Head of caudate nucleus (tissue), 42 donors: ENCODE measurements at places on chromosomes 2 and 18.

DNA sequence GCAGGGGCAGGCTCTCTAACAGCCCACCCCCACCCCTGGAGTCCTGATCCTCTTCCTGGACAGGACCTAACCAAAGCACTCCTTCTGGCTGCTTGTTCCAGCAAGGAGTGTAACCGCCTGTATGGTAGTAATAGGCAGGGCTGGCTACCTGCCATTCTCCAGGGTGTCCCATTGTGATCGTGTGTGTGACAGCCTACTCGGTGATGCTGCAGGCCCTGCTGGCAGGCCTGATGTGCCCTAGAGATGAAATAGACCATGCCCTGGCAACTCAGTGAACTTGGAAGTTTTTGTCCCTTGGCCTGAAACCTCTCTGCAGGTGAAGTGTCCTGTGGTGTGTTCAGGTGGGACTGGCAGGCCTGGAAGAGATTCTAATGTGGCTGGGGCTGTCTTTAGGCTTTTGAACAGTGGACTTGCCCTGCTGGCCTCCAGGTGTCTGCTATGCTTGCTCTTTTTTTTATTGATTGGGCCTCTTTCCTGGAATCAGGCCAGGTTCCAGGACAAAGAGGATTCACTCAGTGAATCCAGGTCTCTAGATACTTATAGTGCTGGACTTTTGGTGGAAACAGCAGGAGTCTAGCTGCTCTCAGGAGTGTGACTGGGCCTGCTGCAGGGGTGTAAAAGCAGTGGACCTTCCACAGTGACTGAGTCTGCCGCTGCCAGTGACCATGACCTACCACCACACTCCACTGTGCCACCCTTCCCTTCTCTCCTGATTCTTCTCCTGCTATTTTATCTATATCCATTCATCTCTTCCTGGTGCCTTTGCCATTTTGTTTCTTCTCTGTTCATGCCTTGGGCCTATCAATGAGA, 132.1 kb downstream of the CTIF start:
- no peak for DNase-seq

DNA sequence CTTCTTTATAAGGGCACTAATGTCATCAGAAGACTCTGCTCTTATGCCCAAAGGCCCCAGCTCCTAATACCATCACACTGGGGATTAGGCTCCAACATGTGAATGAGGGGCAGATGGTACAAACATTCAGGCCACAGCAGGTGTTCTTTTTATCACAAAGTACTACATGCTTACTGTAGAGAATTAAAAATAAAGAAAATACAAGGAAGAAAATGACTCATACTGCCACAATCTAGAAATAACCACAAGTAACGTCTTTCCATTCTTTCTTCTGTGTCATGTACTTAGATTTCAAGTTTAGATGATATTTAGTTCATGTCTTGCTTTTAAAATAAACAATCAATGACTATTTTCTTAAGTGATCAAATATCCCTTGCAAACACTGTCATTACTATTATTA, 100.3 kb upstream of the NEDD4L start:
- DNase-seq = no peak

DNA sequence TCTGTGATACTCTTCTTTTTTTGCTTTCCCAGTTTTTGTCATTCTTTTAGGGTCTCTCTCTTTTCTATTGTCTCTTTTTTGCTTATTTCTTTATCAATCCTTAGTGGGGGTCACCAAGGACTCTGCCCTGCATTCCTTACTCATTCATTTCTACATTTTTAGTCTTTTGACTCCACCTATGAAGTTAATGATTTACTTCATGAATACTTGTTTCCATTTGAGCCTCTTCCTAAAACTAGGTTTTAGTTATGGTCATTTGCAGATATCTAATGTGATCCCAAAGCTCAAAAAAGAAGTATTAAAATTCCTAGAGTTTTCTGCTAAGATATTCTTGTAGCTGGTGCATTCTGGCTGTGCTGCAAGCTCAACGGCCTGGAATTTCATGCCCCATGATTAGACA, 149.3 kb upstream of the AQP4 start:
- no peak for DNase-seq

DNA sequence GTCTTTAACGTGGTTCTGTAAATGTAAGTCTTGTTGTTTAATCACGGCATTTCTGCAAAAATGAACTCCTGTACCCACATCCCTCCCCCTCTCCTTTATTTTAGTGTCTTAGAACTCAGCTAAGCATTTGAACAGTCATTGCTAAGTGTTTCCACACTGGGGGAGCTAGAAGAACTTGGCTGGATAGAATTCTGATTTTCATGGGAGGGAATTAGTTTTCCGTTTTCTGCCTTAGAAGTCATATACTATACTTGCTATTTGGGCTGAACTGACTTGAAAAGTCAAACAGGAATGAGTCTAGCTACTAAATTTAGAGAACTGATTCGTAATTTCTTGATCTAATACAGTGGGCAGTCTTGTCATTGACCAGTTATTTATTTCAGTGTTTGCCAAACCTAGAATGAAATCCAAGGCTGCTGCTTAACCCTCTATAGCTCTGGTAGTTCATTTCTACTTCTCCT, 61.1 kb downstream of the FMNL2 start:
- no peak for DNase-seq

DNA sequence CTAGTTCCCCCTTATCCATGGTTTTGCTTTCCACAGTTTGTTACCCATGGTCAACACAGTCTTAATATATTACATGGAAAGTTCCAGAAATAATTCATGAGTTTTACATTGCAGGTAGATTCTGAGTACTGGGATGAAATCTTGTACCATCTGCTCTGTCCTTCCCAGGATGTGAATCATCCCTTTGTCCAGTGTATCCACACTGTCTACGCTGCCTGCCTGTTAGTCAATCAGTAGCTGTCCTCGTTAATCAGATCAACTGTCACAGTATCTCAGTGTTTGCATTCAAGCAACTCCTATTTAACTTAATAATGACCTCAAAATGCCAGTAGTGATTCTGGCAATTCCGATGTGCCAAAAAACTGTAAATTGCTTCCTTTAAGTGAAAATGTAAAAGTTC, 76.3 kb downstream of the DYNC1I2 start:
- no peak for DNase-seq
